NCI-H1436 treated with DMSO at 0.1 percent for 48 hours (cell line): ENCODE measurements at places on chromosomes 16 and 17.

DNA sequence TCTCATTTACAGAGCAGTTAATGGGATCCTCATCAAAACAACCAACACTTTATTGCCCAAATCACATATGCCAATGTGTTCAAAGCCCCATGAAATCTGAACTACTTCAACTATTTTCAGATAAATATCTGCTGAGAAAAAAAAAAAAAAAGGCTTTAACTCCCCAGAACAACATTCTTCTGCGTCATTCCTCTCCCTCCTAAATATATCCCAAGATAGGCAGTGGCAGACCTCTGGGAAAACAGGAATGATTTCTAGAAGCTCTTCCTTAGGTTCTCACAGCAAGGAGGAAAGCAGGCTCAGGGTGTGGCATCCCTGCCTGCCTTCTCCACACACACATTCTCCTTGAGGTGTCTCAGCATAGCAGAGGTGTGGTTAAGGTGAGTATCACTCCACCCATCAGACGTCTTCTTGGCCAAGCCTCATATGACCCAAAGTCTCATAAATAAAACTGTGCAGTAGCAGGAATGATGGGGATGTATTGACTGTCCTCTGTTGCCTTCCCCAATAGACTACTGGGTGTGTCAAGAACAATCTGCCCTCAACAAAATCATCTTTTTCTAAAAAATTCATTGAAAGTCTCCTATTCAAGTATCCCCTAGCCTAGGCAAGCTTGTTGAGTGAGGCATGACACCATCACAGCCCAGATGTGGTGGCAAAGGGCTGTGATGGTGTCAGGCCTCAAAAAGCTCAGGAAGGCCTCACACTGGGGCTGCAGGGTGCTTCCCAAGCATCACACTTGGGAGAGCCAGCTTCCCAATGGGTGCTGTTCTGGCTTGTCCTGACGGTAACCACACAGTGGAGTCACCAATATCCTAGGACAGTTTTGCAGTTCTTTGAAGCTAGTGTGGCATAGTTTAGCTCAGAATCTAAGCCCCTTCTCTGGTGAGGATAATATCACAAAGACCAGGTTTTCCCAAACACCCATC lies 135.4 kb upstream of the SOX9 start:
- no peak for DNase-seq

DNA sequence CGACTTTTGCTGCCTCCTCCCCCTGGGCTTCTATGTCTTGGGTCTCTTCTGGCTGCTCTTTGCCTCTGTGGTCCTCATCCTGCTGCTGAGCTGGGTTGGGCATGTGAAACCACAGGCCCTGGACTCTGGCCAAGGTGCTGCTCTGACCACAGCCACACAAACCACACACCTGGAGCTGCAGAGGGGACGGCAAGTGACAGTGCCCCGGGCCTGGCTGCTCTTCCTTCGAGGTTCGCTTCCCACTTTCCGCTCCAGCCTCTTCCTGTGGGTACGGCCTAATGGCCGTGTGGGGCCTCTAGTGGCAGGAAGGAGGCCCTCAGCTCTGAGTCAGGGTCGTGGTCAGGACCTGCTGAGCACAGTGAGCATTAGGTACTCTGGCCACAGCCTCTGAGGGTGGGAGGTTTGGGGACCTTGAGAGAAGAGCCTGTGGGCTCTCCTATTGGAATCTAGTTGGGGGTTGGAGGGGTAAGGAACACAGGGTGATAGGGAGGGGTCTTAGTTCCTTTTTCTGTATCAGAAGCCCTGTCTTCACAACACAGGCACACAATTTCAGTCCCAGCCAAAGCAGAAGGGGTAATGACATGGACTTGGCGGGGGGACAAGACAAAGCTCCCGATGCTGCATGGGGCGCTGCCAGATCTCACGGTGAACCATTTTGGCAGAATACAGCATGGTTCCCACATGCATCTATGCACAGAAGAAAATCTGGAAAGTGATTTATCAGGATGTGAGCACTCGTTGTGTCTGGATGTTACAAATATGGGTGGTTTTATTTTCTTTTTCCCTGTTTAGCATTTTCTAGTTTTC lies 2.3 kb downstream of the GP1BA start:
- DNase-seq, result no peak

- no peak for DNase-seq
These were observed 379.0 kb upstream of the GOT2 start for GRCh38 chr16:59113004-59113670.

GRCh38 chr16:53848277-53848942 lies 144.5 kb downstream of the FTO start:
- no peak for DNase-seq

GRCh38 chr17:11644265-11645212 lies 46.3 kb downstream of the DNAH9 start:
- peak; percentile 14 for DNase-seq

DNA sequence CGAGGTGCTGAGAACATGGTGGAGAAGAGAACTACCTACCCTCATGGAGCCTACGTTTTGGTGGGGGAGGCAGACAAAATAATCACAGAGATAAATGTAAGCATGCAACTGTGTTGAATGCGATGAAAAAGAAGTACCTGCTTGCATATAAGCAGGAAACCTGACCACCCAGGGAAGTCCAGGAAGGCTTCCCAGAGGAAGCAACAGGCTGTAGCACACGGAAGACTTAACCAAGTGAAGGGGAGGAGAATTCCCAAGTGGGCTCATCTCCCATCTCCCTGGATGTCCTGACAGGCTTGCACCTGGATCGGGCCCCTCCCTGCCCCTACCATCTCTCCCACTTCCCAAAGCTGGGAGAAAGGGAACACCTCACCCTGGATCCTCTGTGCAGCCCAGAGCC lies 2.0 kb downstream of the SCRN2 start:
- no peak for DNase-seq

GRCh38 chr17:41483991-41484826 lies 3.3 kb upstream of the KRT35 start:
- no peak for DNase-seq

DNA sequence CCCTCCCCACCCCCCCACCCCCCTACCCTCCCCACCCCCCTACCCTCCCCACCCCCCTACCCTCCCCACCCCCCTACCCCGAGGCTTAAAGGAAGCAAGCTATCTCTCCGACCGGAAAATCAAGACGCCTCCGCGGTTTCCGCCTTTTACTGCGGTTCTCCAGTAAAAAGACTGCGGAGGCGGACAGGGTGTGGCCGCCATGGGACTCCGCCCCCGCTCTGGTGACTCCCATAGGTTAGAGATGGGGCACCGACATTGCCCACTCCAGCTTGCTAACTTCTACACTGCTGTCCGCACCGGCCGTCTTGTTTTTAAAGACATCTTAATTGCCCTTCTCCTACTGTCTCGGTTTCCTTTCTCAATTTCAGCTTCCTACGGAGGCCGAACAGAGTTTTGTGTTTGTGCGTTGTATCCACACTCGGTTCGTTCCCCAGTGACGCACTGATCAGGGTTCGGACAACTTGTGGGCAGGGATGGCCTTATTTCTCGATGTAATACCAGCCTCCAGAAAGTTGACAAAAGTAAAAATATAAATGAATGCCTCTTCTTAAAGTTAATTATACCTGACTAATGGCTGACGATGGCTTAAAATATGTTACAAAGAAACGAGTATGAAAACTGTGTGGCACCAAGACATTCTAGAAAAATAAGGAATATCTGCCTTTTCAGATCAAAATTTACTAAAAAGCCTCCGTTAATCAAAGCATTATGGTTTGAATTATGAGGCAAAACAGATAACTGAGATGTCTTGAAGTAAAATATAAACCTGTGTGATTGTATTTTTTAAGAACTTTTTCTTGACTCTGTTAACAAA lies 1.1 kb upstream of the ZNF200 start:
- no peak for DNase-seq

DNA sequence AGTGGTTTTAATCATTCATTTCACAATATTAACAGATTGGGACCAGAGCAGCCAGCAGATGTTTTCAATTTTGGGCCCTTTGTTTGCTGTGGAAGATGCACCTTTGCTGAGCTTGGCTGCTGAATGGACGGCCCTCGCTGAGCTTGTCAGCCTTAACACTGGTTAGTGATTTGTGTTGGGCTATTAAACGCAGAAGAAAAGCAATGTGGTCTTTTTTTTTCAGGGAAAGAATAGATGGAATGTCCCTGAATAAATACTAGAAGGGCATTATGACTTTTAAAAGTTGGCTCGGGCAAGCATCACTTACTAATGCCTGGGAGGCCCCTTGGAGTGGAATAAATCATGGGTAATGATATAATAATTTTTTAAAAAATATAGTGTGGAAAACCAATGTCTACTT lies 297.0 kb downstream of the MAP2K6 start:
- no peak for DNase-seq

DNA sequence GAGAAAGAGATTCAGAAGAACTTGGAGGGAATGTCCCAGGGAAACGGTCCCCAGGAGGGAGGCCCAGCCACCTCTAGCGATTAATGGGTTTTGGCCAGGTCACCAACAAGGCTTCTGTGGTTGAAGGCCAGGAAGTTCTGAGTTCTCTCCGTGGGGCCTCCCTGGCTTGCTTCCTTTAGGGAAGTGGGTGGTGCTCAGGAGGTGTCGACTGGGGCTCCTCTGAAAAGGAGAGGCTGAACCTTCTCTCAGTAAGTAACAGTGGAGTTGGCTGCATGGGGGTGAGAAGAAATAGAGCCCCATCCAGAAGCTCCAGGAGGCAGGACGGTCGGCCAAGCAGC lies 77.1 kb upstream of the GSE1 start:
- no peak for DNase-seq

- no peak for DNase-seq
These were observed 216.0 kb downstream of the C16orf78 start for GRCh38 chr16:49589544-49590031.

GRCh38 chr16:53904533-53904932 lies 200.6 kb downstream of the FTO start:
- no peak for DNase-seq

- no peak for DNase-seq
These were observed 5.8 kb upstream of the DHRS13 start for GRCh38 chr17:28908640-28909167.
